ENCODE measurements at places on chromosomes 11 and 22.

DNA sequence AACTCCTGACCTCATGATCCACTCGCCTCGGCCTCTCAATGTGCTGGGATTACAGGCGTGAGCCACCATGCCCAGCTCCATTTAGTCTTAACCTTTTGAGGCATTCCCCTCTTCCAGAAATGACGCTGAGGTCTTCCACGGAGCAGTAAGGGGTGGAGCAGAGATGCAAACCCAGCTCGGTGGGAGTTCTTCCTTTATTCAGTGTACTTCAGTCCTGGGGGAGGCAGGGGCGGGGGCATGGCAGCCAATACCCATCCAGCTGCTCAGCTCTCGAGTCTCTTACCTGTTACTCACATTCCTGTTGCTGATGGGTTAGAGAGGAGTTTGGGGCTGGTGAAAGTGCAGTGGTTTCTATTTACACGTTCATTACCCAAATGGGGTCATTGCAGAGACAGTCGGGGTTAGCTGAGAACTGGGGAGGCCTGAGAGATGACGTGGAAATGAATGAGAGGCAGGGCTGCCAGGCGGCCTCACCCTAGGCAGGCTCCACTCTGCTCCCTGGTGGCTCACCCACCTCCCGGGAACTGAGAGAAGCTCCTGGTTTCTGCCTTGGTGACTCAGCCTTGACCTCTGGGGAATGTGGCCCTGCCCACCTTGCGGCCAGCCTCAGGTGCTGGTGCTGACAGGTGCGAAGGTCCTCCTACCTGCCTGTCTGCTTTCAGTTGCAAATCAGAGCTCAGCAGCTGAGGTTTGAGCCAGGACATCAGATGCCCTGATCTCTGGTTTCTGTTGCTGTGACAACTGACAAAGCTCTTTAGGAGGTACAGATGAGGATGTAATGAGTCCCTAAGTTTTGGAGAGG, 13.4 kb upstream of the ST14 start:
- no peak for DNase-seq

- no peak for DNase-seq
Measured at GRCh38 chr11:12182676-12183541, 72.5 kb downstream of the MICAL2 start.

GRCh38 chr22:28137036-28137435, 218.0 kb upstream of the PITPNB start:
- DNase-seq: no peak

- DNase-seq: no peak
Measured at GRCh38 chr11:27735281-27735680, 35.0 kb upstream of the BDNF start.

GRCh38 chr22:20131859-20132685, 468 bp downstream of the ZDHHC8 start:
- DNase-seq: peak; percentile 52

DNA sequence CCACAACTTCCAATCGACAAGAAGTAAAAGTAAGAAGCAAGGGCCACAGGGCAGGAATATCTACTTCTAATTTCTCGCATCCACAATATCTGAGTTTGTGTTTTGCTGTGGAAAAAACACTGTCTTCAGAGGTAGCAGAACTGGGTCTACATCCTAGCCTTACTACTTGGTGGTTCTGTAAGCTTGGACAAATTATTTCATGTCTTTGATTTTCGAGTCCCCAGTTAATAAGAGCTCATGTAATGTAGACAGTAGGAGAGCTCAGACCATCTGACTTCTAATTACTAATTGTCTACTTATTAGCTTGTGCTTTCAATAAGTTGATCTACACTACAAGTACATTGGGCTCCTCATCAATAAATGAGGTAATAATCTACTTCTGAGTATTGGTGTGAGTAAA, 13.3 kb upstream of the HBE1 start:
- DNase-seq: no peak

- DNase-seq: no peak
Measured at GRCh38 chr11:12505183-12505582, 127.8 kb downstream of the PARVA start.

DNA sequence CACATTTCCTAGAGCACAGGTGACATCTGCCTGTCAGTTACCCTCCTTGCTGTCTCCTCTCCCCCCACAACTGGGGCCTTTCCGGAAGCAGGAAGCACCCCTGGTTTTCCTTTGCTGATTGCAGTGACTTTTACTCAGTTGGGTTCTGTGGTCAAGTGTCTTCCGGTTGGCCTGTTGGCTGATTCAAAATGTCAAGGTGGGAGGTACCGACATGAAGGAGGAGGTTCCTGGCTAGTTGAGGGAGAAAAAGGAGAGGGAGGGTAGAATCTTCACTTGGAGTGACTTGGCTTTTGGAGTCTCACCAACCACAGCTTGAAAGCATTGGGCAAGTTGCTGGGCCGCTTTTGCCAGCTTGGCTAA, 9.3 kb upstream of the ADAMTS15 start:
- DNase-seq: no peak

- no peak for DNase-seq
Measured at GRCh38 chr11:62345861-62346260, 8.6 kb downstream of the ASRGL1 start.

DNA sequence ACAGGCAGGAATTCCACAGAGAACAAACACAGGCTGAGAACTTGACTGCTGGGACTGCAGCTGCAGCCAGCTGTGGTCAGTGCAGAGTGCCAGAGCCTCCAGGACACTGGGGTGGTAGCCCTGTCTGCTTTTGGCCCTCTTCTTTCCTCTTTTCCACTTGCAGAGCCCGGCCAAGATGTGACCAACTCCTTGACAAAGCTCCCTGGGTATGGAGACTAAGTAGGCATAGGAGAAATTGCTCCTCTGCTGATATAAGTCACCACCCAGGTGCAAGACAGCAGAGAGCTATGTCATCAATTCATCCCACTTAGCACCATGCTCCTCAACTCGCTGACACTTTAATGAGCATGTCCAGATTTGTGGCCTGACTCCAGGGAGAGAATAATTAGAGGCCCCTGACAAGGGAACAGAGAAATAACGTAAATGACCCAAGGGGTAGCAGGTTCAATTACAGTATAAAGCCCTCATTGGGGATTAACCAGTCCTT, 369.4 kb upstream of the B3GAT1 start:
- DNase-seq: no peak

GRCh38 chr11:8093931-8094575, 13.0 kb downstream of the TUB start:
- DNase-seq: no peak

- DNase-seq: no peak
Measured at GRCh38 chr11:69951821-69952220, 126.3 kb upstream of the ANO1 start.

DNA sequence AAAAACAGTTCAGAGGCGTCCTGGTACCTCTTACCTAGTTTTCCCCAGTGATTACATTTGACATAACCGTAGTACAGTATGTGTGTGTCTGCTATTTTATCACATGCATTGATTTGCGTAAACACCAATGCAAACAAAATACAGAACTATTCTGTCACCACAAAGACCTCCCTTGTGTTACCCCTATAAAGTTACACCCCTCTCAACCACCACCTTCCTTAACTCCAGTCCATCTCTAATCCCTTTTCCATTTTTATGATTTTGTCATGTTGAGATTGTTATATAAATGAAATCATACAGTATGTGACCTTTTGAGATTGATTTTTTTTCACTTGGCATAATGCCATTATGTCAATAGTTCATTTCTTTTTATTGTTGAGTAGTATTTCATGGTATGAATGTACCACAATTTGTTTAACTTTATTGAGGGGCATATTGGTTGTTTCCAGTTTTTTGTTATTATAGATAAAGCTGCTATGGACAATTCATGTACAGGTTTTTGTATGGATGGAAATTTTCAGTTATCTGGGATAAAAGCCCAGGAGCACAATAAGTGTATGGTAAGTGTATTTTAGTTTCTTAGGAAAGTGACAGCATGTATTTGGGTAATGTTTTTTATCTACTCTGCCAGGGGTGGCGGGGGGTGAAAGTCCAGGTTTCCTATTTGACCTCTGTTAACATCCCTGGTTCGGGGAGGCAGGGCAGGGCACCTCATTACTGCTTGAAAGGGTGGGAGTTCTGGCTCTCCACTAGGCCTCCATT, 6.0 kb upstream of the SLC37A2 start:
- no peak for DNase-seq

DNA sequence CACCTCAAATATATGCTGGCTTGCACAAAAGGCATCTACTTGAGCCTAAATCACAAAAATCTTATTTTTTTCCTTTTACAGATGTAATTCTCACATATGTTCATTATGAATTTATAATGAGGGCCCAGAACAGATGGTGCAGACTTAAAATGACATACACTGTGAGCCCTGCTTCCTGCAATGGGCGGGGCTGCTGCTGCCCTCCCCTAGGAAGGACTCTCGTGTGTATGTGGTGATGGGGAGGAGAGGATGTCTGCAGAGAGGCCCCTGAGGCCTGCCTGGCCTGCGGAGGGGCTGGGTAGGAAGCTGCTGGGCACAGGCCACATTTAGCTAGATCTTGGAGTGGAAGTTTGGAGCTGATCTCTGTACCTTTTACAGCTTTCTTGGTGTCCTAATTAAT, 233.4 kb upstream of the KIRREL3 start:
- DNase-seq: no peak

- no peak for DNase-seq
Measured at GRCh38 chr22:45358127-45358526, 48.4 kb downstream of the FAM118A start.

GRCh38 chr11:76916712-76917111, 56.0 kb downstream of the ACER3 start:
- no peak for DNase-seq

- no peak for DNase-seq
Measured at GRCh38 chr22:49324527-49325491, 502.9 kb downstream of the BRD1 start.

DNA sequence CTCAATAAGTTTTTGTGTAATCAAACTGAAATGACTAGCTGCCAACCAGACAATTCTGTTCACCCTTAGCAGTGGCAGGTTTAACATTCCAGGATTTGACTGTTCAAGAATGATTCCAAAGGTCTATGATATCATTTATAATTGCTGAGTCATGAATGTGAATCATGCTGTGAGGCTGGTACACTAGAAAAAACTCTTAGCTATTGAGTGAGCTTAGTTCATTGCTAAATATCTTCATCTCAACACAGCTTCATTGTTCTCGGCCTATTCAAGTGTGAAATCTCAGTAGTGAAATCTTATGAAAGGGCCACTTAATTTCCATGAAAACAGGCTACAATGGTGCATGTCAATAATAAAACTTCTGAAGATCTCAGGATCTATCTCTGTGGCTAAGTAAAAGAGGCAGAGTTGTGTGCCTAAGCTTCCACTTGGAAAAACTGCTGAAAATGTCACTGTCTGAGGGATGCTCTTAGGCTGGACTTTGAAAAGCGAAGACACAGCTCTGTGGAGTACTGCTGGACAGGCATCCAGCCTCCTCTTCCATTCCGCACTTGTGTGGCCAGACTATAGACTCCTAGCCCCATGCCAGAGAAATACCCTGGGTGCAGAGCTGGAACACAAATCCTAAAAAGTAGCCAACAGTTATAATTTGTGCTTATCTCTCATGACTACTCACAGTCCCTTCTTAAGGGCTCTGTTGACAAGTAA, 12.8 kb downstream of the AQP11 start:
- DNase-seq: no peak

GRCh38 chr11:117305145-117305544, 10.9 kb downstream of the BACE1 start:
- no peak for DNase-seq

GRCh38 chr22:23305321-23305910, 125.1 kb downstream of the BCR start:
- no peak for DNase-seq

- DNase-seq: no peak
Measured at GRCh38 chr11:35039076-35039475, 99.9 kb upstream of the CD44 start.

- no peak for DNase-seq
Measured at GRCh38 chr22:25748704-25749103, 6.7 kb downstream of the MYO18B start.

DNA sequence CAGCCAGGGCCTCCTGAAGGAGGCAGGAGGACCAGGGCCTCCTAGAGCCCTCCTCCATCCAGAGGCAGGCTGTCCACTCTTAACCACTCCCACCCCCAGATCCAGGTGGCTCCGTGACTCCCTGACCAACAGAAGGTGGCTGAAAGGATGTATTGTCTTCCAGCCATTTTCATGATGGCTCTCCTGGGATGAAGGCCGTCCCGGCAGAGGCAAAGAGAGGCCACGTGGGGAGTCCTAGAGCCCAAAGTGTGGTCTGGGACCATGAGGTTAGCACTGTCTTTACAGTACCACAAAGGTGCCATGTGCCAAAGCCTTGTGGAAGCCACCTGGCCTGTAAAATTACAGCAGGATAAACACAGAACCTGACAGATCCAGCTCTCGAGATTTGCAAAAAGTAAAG, 42.3 kb downstream of the DUSP8 start:
- no peak for DNase-seq

DNA sequence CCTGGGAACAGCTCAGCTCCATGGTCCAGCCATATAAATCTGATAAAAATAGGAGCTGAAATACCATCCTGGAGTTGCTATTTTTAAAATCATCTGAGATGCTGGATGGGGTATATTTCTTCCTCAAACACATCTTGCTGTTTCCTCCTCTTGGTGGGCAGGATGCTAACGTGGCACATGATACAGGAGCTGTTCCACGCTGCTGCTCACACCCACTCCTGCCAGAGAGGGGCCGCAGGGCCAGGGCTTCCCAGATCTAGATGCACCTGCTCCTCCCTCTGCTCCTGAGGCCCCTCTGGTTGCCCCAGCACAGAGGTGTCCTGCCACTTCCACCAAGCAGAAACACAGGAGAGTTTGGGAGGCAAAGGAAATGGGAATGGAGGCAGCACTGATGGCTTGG, 3.3 kb upstream of the ST3GAL4 start:
- no peak for DNase-seq

GRCh38 chr11:133123366-133123765, 408.9 kb downstream of the OPCML start:
- no peak for DNase-seq

DNA sequence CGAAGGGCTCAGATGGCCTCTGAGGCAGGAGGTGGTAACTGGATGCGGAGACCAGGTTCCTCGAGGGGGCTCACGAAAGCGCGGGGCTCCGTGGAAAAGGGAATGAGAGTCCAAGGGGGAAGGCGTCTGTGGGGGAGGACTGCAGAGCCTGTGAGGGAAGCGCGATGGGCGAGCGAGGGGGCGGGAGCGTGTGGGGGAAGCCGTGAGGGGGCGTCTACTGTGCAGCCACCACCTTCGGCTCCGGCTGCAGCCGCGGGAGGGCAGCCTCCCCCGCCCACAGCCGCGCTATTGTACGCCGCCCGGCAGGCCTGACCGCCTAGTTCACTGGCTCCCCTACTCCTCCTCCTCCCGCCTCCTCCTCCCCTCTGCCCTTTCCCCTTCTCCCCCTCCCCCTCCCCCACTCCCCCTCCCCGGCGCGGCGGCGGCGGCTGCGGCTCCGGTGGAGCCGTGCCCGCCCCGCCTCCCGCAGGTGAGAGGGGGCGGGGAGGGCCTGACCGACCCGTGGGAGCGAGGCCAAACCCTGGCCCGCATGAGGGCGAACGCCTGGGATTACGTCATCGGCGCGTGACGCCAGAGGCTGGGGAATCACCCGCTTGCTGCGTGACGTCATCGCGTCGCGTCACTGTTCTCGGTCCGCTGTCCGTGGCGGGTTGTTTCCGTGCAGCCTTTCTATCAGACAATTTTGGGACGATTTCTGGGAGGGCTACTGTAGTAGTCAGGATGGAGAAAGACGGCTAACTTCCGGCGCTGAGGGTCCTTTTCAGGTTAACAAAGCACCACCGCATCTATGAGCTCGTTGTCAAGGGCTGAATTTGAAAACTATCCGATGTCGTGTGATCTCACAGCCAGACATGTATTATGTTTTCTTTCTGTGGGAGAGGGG, at the start of gene PAK1:
Gene PAK1 (minus strand): TSS at position 294 of the 883 bp plus-strand sequence. CDS start 81,574 bp downstream, outside the sequence.
- DNase-seq: peak; percentile 86
